ENCODE measurements at places on chromosomes 2 and 18.

- no peak for DNase-seq
Measured at GRCh38 chr2:95674186-95674585, 82.4 kb downstream of the TRIM43 start.

- no peak for DNase-seq
Measured at GRCh38 chr2:196286821-196287220, 115.4 kb upstream of the STK17B start.

DNA sequence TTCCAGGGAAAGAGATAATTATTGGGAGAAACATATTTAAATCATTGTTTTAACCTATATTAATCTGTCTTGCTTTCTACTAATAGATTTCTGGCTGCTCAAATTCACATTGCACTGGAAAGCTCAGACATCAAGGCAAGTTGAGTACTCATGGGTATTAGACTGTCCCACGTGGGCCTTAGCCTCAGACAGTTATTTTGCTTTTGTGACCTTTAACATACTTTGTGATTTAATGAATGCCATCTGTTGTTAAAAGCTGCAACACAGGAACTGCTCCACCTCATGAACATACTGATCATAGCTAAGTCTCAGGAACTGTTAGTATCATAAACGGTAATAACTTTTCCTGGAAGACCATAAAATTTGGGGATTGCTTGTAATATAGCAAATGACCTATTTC lies 2.7 kb upstream of the LCT start:
- no peak for DNase-seq

- no peak for DNase-seq
Measured at GRCh38 chr18:73381699-73382036, 513.9 kb upstream of the NETO1 start.

Data from NCI-H510A (cell line).